ENCODE measurements at places on chromosomes 12 and 14. TPM values are rescaled to one million over a fixed set of nuclear protein-coding genes. Genes with fewer than 3 reads are reported as not detected.

Gene ACSM4
- total RNA-seq, result not detected

Gene FAM181A
- not detected for total RNA-seq

Gene TAS2R9
- not detected for total RNA-seq

Gene BHLHE41
- total RNA-seq, result 4.4 TPM

Measured in mammary microvascular endothelial cell (primary cell).